Placental pericyte (primary cell): ENCODE measurements at places on chromosomes 5 and 9. TPM values are rescaled to one million over a fixed set of nuclear protein-coding genes. Genes with fewer than 3 reads are reported as not detected.

The ANKRD31 gene
- total RNA-seq, result under 0.01 TPM in 2 replicates

The RNF180 gene
- total RNA-seq, result 1.0 and 1.3 TPM in 2 replicates

The MAMDC2 gene
- total RNA-seq, result 1.8 and 8.6 TPM in 2 replicates

The AJM1 gene
- 1.4 and 2.0 TPM in 2 replicates for total RNA-seq

The SPAG8 gene
- 0.66 and 1.0 TPM in 2 replicates for total RNA-seq

The ALAD gene
- 12.3 and 16.8 TPM in 2 replicates for total RNA-seq

The EFNA5 gene
- total RNA-seq, result 0.66 and 7.3 TPM in 2 replicates

The CARD9 gene
- 3.9 and 12.9 TPM in 2 replicates for total RNA-seq

The STING1 gene
- 36.3 and 72.7 TPM in 2 replicates for total RNA-seq

The ZCCHC10 gene
- total RNA-seq, result 10.1 and 12.6 TPM in 2 replicates

The FRRS1L gene
- not detected in 2 replicates for total RNA-seq

The STXBP1 gene
- total RNA-seq, result 27.8 and 44.4 TPM in 2 replicates

The SURF1 gene
- total RNA-seq, result 18.2 and 27.1 TPM in 2 replicates

The NMUR2 gene
- under 0.01 TPM in 1 of 2 replicates, not detected in the other for total RNA-seq

The ZFP2 gene
- total RNA-seq, result under 0.01 and 0.22 TPM in 2 replicates

The TRPM3 gene
- under 0.01 and 0.22 TPM in 2 replicates for total RNA-seq

The SPINK13 gene
- not detected in 2 replicates for total RNA-seq

The REXO4 gene
- total RNA-seq, result 15.0 and 22.8 TPM in 2 replicates

The ADAMTS13 gene
- 0.57 and 0.88 TPM in 2 replicates for total RNA-seq

The C5orf58 gene
- total RNA-seq, result under 0.01 TPM in 1 of 2 replicates, not detected in the other

The LCN10 gene
- not detected in 2 replicates for total RNA-seq

The BTNL9 gene
- total RNA-seq, result not detected in 2 replicates

The GALNT12 gene
- 2.9 and 23.6 TPM in 2 replicates for total RNA-seq

The ARSI gene
- 28.2 and 54.7 TPM in 2 replicates for total RNA-seq

The NPM1 gene
- total RNA-seq, result 854 and 2,039 TPM in 2 replicates

The PRDM9 gene
- not detected in 2 replicates for total RNA-seq

The IL4 gene
- total RNA-seq, result not detected in 2 replicates

The SPINK5 gene
- total RNA-seq, result under 0.01 TPM in 1 of 2 replicates, not detected in the other

The SCGB3A2 gene
- not detected in 2 replicates for total RNA-seq
